ENCODE measurements at places on chromosomes 3 and 15.

DNA sequence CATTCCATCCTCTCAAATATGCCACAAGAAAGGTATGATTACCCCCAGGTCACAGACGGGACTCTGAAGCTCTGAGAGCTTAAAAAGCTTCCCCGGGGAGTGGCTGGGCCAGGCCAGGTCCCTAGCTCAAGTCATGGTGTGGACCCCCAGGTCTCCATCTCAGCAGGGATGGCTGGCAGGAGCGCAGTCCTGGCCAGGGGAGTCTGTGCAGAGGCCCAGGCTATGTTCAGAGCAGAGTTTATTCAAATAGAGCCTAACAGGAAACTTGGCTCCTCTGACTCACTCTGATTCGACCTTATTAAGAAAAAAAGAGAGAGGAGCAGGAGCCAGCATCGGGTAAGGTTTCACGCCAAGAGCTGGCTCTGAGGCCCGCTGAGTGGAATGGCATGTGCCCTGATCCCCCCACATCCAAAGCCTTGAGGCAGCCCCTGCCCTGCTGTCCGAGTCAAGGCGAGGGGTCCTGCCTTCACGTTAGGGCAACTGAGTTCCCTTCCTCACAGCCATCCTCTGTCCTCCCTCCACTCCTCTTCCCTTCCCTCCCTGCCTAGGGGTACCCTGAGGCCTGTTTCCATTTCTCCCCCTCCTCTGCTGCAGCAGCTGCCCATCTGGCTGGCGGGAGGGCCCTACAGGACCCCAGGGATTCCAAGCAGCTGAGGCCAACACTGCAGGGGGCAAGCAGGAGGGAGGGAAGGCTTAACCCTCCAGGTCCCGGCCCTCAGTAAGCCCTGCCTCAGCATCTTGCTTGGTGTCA lies 1.9 kb upstream of the LOXL1 start:
- DNase-seq: peak; percentile 37

DNA sequence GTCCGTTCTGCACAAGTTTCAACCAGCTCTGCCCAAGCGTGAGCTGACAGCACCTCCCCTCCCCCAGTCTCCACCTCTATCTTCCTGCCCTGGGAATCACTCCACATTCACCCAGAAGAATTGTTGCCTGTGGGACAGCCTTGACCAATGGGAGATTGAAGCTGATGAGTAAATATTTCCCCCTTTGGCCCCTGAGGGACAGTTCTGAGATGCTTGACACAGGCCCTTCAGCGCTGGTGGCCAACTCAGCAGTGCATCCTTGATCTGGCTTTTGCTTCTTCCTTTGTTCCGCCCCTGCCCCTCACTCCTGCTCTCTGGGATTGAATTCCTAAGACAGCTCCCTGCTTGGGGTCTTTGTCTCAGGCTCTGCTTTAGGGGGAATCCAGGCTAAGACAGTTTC lies 13.1 kb upstream of the SKIC8 start:
- DNase-seq: no peak

GRCh38 chr3:127853681-127854080 lies 31.4 kb upstream of the MGLL start:
- no peak for DNase-seq

GRCh38 chr3:170753421-170754310 lies 116.3 kb downstream of the RPL22L1 start:
- no peak for DNase-seq

GRCh38 chr3:188796122-188796631 lies 375.6 kb upstream of the TPRG1 start:
- no peak for DNase-seq

DNA sequence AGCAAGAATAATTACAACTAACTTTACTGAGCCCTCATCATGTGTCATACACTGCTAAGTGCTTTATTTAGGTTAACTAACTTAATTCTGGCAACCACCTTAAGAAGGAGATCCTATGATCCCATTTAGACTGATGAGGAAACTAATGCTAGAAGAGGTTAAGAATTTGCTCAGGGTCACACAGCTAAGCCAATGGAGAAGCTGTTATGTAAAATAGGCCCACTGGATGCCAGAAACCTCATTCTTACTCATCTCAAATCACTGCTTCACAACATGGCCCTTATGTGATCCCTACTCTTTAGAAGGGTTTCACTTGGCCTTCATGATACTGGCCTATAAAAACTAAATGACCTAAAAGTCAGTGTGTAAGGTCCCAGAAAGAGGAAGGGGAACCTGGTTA lies 41.2 kb downstream of the IMPG2 start:
- DNase-seq: no peak

DNA sequence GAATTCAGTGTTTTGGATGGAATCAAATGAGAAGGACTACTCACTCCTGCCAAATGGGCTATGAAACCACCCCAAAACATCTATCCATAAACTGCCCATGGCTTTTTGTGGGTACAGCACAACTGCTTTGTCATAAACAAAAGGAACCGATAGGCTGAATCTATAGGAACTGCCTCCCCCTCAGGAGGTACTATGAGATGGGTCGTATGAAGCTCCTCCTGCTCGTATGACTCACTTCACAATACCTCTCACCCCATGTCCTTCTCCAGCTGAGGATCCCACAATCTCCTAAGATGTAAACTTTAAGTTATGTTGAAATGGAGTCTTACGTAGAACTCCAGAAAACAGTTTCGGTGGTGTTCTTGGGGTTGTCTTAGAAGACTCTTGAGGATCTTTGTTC lies 129.9 kb upstream of the SAMMSON start:
- DNase-seq: no peak

DNA sequence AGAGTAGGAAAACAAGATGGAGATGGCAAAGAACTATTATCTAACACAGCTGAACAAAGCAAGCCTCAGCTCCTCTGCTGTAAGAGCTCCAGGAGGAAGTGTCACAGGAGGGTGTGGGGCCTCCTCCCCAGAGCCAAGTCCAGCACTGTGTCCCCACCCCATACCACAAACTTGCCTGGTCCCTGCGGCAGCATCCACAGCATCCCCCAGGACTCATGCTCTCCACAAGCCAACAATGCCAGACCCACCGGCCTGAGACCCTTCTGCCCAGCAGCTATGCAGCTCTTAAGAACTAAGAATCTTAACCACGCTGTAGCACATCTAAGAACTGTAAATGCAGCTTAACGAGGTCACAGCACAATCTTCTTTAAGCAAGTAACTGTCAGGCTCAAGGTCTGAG lies 9.1 kb downstream of the RBM15B start:
- no peak for DNase-seq

DNA sequence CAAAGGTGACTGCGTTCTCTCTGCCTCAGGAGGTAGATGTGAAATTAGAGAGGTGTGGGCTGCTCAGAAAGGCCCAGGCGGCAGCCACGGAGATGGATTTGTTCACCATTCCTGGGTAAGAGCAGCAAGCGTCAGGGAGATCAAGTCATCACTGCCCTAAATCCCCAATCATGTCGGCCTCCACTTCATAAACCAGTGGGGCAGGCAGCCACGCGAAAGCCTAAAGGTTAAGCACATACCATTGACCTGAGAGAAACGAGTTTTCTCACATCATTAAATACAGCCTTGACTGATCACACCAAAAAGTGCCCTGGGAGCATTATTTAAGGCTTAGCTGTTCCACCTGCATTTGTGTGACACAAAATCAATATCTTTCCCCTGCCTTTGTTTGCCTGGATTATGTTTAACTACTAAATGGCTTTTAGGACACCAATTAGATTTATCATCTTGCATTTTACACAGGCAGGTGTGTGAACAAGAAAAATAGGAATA lies 50.7 kb upstream of the FOXB1 start:
- DNase-seq: no peak

DNA sequence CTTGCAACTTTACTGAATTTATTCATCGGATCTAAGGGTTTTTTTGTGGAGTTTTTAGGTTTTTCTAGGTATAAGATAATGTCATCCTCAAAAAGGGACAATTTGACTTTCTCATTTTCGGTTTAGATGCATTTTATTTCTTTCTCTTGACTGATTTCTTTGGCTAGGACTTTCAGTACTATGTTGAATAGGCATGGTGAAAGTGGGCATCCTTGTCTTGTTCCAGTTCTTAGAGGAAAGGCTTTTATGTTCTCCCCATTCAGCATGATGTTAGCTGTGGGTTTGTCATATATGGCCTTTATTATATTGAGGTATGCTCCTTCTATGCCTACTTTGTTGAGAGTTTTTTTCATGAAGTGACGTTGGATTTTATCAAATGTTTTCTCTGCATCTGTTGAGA lies 106.7 kb downstream of the FAM43A start:
- no peak for DNase-seq

- DNase-seq: no peak
Observed at GRCh38 chr3:141191097-141191749, 40.4 kb upstream of the PXYLP1 start.

- no peak for DNase-seq
Observed at GRCh38 chr15:55494931-55495330, 13.1 kb downstream of the DNAAF4 start.

- DNase-seq: no peak
Observed at GRCh38 chr3:194397757-194398312, 1.2 kb downstream of the GP5 start.

- DNase-seq: no peak
Observed at GRCh38 chr3:185087419-185087818, 65.4 kb downstream of the C3orf70 start.

DNA sequence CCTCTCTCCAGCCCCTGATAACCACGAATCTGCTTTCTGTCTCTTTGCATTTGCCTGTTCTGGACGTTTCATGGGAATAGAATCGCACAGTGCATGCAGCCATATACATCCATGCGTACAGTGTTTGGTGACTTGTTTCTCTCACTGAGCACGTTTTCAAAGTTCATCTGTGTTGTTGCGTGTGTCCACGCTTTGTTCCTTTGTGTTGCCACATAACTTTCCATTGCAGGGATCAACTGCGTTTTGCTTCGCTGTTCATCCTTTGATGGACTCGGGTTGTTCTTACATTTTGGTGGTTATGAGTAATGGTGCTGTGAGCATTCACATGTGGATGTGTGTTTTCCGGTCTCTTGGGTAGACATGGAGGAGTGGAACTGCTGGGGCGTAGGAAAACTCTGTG lies 56.4 kb upstream of the TAMM41 start:
- DNase-seq: no peak

GRCh38 chr15:94086341-94086740 lies 145.0 kb upstream of the MCTP2 start:
- no peak for DNase-seq

DNA sequence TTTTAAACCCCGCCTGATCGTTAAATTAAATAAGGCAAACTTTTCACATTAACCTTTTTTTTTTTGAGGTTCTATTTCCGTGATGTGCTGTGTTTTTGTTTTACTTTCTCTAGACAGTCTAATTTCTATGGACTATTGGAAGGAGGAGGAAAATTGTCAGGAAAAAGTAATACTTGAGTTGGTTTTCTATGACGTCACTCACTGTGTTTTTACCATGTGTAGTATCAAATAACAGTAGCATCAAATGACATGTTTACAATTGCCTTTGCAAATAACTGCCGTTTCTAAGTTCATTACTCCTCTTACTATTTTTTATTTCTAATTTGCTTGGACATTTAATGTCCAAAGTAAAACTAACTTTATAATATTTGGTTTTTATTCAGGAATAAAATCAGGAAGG lies 32.3 kb downstream of the MYO1E start:
- DNase-seq: no peak

- no peak for DNase-seq
Observed at GRCh38 chr3:115503394-115503793, 119.9 kb upstream of the GAP43 start.

DNA sequence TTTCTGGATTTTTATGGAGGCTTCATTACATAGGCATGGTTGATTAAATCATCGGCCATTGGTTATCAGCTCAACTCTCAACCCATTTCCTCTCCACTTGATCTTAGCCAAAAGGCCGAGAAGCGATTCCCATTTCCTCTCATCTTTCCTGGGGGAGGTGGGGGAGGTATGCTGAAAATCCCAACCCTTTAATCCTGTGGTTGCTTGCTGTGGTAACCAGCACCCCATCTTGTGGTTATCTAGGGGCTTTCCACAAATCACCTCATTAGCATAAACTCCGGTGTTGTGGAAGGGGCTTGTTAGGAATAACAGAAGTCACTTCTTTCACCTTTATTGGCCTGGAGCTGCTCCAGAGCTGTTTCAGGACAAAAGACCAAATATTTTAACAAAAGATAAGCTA lies 20.9 kb downstream of the PDE8A start:
- DNase-seq: no peak

GRCh38 chr15:69060744-69061143 lies 46.2 kb downstream of the NOX5 start:
- no peak for DNase-seq

- DNase-seq: no peak
Observed at GRCh38 chr3:191269289-191270085, 59.7 kb upstream of the CCDC50 start.

DNA sequence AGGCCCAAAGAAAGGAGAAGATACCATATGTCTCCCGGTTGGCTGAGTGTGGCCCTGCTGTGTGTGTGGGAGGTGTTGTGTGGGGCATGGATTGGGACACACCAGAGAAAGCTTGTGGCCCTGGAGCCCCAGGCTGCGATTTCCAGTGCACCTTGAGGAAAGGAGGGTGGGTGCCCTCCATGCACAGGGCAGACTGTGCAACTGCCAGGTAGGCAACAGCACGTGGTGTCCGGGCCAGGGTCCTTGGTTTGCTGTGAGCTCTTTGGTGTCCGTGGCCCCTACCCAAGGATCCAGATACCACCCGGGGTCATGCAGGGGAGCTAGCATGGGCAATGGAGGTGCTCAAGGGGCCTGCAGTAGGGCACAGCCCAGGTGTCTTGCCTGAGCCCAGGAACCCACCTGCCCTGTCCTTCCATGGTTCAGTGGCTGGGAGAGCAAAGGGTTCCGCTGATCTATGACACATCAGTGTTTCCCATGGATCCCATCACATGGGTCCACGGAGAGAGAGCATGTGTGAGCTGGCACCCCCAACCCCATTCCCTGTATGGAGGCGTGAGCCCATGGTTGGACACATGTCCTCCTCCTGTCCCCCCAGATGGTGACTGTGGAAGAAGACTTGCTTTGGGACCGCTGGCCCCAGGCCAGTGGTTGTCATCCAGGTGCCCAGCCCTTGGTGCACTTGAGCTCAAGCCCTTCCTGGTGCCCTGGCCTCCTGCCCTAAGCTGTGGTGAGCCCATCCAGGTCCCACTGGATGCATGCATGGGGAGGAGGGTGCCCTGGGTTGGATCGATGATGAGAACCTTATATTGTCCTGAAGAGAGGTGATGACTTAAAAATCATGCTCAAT lies 223.4 kb downstream of the SNRPN start:
- DNase-seq: no peak

GRCh38 chr3:196837819-196838420 lies 29.8 kb upstream of the SENP5 start:
- peak; percentile 45 for DNase-seq

- DNase-seq: no peak
Observed at GRCh38 chr3:157180262-157180661, 20.3 kb upstream of the CCNL1 start.

- peak; percentile 69 for DNase-seq
Observed at GRCh38 chr3:37993820-37994638, 3.4 kb downstream of the VILL start.

All from stimulated activated CD4-positive, alpha-beta T cell treated with anti-CD3 and anti-CD28 coated beads, Interleukin-12 subunit alpha, Interleukin-12 subunit beta, amount 100 ng/mL, for 48 hours (primary cell).